ENCODE measurements at places on chromosomes 2 and 18. TPM values are rescaled to one million over a fixed set of nuclear protein-coding genes. Genes with fewer than 3 reads are reported as not detected.
A peak's percentile ranks its signal among the peaks of the same experiment; 100 is the strongest.

The EMILIN2 gene
- 4.8 TPM for total RNA-seq

The STPG4 gene
- total RNA-seq = 1.4 TPM

The PARD6G gene
- 94.5 TPM for total RNA-seq

DNA sequence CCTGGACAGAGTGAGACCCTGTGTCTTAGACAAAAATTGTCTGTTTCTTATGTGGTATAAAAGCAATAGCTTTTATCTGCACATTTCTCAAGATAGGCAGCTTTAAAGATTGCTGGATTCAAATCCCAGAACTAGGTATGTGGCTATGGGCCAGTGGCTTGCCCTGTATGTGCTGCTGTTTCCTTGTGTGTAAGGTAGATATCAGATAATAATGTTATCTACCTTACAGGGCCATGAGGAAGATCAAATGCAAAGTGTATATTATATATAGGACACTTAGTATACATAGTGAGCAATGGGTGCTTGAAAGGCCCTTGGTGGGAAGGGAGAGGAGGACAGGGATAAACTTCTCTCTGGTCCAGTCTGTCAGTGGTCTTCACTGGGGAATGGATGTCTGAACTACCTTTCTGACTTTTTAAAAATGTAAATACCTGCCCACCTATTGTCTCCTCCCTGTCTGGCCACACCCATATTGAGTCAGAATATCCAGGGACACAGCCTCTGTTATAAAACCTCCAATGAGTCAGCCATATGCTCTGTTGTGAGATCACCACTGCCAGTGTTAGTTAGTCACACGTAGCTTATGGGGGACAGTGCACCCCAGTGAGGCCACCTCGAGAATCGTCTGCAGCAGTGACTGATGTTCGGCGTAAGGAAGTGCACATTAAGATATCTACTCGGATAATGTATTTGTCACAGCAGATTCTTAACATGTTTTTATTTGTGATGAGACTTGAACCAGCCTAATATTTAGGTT, 383.4 kb downstream of the PTPRM start:
- no peak for DNase-seq

DNA sequence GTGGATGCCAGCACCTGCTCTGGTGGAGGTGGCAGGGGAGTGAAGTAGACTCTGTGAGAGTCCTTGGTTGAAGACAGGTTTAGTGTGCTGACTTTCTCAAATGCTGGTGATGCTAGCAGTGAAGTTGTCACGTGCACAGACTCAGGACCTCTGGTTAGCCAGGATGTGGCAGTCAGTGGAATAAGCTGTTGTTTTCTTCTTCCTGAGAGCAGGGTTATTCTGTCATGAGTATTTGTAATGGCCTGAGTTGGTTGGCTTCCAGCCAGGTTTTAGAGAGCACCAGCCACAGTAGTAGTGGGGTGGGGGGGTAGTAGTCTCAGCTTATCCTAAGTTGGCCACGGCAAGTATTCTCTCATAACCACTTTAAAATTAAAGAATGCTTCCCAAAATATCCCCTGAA, 238.5 kb upstream of the FBXO11 start:
- DNase-seq = no peak

The AAK1 gene
- 24.5 TPM for total RNA-seq

The SCG2 gene
- total RNA-seq = 0.42 TPM

- DNase-seq = peak; percentile 50
Measured at GRCh38 chr2:95361216-95361980, 41.1 kb upstream of the FAHD2A start.

GRCh38 chr2:235613649-235614048, 119.8 kb downstream of the AGAP1 start:
- no peak for DNase-seq
